ENCODE measurements at places on chromosomes 5 and 9.
A peak's percentile ranks its signal among the peaks of the same experiment; 100 is the strongest.

DNA sequence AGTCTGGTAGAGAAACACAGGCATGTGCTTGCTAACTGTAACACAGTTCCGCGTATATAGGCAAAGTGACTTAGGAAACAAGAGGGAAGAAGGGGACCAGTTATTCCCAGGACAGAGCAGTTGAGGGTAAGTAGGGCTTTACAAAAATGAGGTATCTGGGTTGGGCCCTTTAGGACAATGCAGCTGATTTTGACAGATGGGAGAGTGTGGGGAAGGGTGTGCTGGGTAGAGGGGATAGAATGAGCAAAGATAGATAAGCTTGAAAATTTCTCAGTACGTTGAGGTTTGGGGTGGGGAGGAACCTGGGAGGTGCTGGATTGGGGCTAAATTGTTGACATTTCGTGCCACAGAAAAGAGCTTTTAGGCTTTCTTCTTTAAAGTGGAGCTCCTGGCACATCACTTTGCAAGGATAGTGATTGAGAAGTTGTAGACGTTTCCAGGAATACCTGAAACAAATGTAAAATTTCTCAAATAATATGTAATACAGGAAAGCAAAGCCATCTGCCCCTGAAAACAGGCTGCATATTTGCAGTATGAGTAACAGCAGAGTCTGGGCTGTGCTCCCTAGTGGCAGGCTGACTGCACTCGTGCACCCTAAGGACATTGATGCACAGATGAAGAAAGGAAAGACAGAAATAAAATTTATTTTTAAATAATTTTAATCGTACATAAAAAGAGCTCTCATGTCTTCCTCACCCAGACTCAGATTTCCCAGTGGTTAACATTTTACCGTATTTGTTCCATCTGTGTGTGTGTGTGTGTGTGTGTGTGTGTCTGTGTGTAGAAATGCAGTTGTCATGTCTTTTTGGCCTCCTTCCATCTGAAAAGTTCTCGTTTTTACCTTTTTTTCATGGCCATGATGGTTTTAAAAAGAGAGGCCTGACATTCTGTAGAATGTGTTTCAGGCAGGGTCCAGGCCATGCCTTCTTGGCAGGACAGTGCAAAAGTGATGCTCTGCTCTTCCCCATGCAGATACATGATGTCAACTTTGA lies 144.9 kb upstream of the DMRT1 start:
- peak; percentile 68 for DNase-seq

DNA sequence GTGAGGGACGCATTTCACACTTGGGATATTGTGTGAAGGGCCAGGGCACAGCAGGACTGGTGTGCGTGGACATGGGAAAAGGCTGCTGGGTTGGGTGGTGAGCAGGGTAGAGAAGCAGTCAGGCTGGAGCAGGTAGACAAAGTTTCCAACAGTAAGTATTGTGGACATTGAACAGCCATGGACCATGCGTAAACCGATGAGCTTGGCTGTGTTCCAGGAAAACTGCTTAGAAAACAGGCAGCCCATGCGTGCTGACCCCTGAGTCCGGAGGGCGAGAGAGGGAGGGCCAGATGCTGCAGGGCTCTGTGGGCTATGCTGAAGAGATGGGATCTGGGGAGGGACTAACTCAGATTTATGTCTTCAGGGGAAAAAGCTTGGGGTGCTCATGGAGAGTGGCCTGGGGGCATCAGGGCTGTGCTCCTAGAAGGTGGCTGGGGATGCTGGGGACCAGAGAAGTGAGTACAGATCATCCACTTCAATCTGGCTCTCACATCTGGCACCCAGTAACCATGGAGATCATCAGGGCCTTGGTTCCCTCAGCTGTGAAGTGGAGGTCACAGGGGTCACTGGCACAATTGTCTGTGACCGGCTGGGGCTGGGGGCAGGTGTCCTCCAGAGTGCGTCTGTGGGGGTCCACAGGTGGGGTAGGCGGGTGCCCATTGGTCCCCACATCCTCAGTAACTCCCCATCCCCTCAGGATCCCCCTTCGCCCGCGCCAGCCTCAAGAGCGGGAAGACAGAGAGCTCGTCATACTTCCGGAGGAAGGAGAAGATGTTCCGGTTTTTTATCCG lies 93.3 kb downstream of the CACNA1B start:
- DNase-seq, result no peak

DNA sequence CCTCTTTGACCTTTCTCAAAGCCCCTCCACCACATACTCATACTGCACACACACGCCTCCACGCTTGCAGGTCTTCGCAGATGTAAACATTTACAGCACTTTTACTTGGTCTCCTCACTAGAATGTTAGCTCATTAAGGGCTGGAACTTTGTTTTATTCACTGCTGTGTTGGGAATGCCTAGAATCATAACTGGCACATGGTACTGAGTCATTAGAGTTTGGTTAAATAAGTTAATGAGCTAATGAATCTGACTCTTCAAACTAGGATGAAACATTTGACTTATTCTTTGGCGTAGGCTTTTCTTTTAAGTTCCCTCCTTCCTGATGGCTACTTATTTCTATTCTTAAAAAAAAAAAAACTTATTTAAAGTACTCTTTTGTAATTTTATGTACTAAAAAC lies 28.9 kb downstream of the MAN2A1 start:
- no peak for DNase-seq

DNA sequence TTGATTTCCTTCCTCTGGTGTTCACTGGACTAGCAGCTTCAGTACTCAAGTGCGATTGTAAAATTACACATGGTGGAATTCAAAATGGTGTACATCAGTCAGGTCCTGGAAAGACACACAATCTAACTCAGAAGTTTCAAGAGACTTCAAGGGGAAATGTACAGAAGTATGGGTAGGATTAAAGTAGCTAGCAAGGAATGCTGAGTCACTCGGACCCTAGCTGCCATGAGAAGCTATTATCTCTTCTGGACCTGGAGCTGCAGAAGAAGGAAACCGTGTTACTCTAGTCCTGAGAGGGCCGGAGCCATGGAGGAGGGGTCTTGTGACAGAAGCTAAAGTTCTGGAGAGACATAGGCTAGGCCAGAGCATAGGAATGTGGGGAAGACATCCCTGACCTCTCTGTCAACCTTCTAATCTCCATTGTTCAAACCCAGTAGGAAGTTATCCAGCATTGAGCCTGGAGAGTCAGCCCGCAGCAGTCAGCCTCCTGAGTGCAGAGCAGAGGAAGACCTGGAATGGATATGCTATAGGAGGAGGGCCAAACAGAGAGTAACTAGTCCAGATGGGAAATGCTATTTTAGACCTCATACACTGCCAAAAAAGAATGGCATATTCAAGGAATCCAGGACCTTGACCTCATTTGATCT lies 84.3 kb downstream of the GHR start:
- no peak for DNase-seq

GRCh38 chr5:72681781-72682180 lies 134.7 kb upstream of the TNPO1 start:
- DNase-seq, result no peak

GRCh38 chr5:127957183-127957582 lies 126.4 kb upstream of the SLC12A2 start:
- no peak for DNase-seq

DNA sequence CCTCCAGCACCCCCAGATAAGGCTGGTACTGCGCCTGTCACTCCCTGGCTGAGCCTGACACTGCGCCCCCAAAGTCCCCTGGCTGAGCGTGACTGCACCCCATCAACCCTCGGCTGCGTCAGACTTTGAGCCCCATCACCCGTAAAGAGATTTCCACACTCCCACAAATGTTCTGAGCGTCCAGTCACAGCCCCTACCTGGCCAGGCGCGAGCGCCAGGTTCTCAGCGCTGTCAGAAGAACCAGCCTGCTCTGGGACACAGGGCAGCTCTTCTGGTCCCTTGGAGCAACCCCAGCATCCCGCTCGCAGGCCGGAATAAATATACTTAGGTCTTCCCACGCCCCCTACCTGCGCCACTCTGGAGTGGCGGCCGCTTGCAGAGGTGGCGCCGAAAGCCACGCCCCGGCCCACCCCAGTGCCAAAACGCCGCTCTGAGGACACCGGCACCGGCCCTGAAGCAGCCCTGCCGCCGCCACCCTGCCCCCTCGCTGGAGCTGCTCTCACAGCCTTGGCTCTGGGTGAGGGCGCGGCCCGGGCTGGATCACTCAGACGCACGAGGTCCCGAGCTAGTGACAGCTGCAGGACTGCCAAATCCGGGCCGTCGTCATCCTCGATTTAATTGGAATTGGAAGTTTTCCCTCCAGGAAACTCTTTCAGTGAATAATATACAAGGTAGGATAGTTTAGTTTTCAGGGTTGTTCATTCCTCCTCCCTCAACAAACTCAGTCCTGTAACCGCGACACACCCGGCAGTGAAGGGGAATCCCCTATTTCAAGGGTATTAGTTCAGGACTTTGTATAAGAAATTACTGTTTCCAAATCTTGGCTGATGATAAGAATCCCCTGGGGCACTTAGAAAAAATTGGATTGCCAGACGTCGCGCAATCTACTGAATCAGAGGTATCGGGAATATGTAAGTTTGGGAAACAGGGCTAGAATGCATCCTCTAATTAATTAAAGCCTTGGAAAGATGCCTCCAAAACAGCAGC lies 1.2 kb upstream of the CEMIP2 start:
- peak; percentile 26 for DNase-seq
